SJSA1 (cell line): ENCODE measurements at places on chromosomes 2 and 18. TPM values are rescaled to one million over a fixed set of nuclear protein-coding genes. Genes with fewer than 3 reads are reported as not detected.

Gene CAVIN2
- total RNA-seq: 26.4 and 28.1 TPM in 2 replicates

Gene SMAD7
- 52.2 and 64.5 TPM in 2 replicates for total RNA-seq

Gene UGT1A4
- total RNA-seq: not detected in 2 replicates

Gene TBR1
- total RNA-seq: 0.03 TPM in 1 of 2 replicates, not detected in the other

Gene SYT4
- not detected in 2 replicates for total RNA-seq

Gene TSPYL6
- not detected in 2 replicates for total RNA-seq

Gene ESPNL
- total RNA-seq: 3.5 and 6.9 TPM in 2 replicates

- no peak overlapping the region for H3K27ac ChIP-seq
- no peaks in the 10 kb centered on the region for H3K4me1 ChIP-seq
- H3K27me3 ChIP-seq: no peaks in the 10 kb centered on the region
- H3K36me3 ChIP-seq: no peaks in the 10 kb centered on the region
- no peak for DNase-seq
Observed at GRCh38 chr2:28216331-28216730, 176.3 kb upstream of the FOSL2 start.

- H3K27ac ChIP-seq: no peak overlapping the region
- no peaks in the 10 kb centered on the region for H3K27me3 ChIP-seq
- no peak for DNase-seq
Observed at GRCh38 chr2:185942855-185943254, 204.3 kb downstream of the FSIP2 start.

DNA sequence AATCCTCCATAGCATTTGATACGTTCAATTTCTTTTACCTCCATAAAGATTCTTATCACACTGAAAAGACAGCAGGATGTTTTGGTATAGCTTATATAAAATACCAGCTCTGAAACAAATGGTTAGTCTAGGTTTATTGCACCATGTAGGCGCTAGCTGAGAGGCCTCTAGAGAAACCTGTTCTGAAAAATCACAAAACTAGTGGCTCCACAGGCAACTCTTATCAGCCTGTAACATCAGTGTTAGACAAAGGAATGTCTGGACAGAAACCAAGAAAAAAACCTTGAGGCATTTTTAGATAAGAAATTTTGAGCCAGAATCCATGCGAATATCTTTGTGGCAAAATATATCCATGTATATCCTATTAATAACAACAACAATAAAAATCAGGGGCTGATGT is 440.4 kb upstream of the MAP2 start:
- no peak overlapping the region for H3K4me3 ChIP-seq
- no peaks in the 10 kb centered on the region for H3K36me3 ChIP-seq
- H3K4me1 ChIP-seq: no peaks in the 10 kb centered on the region
